ENCODE measurements at places on chromosomes 4 and X. TPM values are rescaled to one million over a fixed set of nuclear protein-coding genes. Genes with fewer than 3 reads are reported as not detected.

Gene TBX22
- not detected for total RNA-seq

Gene HPGD
- total RNA-seq: 1.6 TPM

Gene CXCL1
- not detected for total RNA-seq

DNA sequence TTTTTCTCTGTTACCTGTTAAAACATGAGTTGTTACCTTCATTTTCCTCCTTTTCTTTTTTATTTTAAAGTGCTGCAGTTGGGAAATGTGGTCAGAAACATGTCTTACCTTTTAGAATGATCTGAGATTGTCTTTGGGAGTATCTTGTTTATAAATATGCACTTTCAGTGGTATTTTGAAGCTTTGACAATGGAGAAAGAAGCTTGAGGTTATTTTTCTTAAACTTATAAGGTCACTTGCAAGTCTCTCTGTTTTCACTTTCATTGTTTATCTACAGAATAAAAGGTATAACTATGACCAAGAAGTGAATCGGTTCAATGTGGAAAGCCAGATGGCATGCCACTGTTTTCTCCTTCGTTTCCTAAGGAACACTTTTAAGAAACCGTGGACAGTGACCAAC lies 167.5 kb upstream of the SLC7A11 start:
- DNase-seq: no peak

DNA sequence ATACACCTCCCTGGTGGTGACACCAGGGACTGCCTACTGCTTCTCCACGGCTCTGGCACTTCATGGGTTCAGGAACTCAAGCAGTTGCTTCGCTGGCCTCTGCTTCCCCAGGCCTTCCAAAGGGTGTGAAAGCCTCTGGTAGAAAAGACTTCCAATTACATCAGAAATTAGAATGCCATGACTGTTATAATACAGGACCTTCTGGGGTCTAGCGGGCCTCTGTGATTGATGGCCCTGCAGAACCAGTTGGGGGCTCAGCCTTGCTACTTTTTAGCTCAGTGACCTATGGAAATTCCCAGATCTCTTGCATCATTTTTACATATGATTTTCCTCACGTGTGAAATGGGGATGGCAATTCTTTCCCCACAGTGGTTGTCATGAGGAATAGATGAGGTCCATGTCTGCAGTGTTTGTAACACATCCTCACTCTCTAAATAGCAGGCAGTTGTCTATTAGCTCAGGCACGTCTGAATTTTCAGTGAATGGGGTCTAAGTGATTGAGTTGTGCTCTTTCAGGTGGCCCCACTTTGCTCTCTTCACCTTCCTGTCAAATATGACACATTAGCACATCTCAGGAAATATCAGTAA lies 198.3 kb downstream of the STIM2 start:
- DNase-seq: no peak

- no peak for DNase-seq
Observed at GRCh38 chr4:89307178-89307445, 488 bp downstream of the GPRIN3 start.

GRCh38 chr4:1219566-1219950 lies 29.4 kb downstream of the CTBP1 start:
- no peak for DNase-seq

DNA sequence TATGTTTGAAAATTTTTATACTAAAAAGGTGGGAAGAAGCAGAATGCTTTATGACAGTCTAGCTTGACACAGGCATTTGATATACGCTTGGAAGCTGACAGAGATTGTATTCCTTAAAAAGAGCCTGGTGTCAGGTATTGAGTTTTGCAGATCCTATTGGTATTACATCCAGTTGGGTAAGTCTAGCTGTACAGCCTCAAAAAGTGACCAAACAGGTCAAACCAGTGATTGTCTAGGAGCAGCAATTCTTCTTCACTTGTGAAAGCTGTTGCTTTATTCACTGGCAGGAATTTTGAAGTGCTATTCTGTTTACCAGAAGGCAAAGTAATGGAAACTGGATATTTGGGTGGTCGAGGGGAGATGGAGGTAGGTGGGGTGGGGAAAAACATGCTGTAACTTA lies 77.5 kb downstream of the UCHL1 start:
- no peak for DNase-seq

GRCh38 chr4:182671231-182671630 lies 246.0 kb downstream of the DCTD start:
- DNase-seq: no peak

GRCh38 chr4:180828455-180829018 lies 1414.7 kb upstream of the TENM3 start:
- DNase-seq: peak; percentile 14

GRCh38 chr4:138140879-138141278 lies 101.3 kb downstream of the SLC7A11 start:
- no peak for DNase-seq

GRCh38 chrX:118480172-118480571 lies 15.4 kb upstream of the DOCK11 start:
- DNase-seq: no peak

DNA sequence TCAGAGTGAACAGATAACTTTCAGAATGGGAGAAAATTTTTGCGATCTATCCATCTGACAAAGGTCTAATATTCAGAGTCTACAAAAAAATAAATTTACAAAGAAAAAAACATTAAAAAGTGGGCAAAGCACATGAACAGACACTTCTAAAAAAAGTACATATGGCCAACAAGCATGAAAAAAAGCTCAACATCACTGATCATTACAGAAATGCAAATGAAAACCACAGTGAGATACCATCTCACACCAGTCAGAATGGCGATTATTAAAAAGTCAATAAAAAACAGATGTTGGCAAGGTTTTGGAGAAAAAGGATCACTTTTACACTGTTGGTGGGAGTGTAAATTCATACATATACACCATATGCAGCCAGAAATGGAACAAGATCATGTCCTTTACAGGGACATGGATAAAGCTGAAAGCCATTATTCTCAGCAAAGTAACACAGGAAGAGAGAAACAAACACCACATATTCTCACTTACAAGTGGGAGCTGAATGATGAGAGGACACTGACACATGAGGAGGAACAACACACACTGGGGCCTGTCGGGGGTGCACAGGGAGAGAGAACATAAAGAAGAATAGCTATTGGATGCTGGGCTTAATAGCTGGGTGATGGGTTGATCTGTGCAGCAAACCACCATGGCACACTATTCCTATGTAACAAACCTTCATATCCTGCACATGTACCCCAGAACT lies 41.6 kb upstream of the ITM2A start:
- no peak for DNase-seq

DNA sequence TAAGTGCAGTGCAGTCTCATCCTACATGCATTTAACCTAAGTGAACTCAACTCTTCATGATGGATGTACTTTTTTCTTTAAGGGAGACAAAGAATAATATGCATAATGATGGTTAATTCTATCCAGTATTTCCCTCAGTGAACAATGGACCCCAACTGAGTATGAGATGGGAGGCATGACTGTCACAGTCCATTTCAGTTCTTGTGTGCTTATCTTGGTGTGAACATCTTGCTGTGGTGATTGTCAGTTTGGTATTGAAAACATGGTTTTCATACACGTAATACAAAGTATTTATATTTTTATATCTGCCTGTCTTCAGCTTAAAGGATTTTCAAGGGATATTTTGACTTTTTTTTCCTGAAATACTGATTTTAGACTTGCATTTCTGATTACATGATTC lies 72.0 kb upstream of the NDUFC1 start:
- DNase-seq: no peak

All from activated CD4-positive, alpha-beta T cell treated with anti-CD3 and anti-CD28 coated beads for 36 hours (primary cell).